Right ventricle myocardium superior (tissue), 1 donor: ENCODE measurements at places on chromosomes 4 and X.

DNA sequence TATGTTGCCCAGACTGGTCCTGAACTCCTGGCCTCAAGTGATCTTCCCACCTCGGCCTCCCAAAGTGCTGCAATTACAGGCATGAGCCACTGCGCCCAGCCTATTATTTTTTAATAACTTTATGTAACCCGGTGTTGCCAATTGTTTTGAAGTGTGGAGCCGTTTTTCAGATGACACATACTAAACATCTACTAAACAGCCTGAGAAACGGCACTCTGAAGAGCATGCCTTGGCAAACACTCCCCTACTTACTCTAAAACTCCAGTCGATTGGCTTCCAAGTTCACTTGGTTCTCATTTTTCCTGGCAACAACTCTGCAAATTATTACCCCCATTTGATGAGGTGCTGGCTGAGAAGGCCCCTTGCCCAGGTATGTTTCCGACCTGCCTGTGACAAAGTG is 131.1 kb downstream of the GPR143 start:
- DNase-seq, result no peak

- no peak for DNase-seq
Observed at GRCh38 chr4:4332529-4332928, 42.5 kb downstream of the ZBTB49 start.

DNA sequence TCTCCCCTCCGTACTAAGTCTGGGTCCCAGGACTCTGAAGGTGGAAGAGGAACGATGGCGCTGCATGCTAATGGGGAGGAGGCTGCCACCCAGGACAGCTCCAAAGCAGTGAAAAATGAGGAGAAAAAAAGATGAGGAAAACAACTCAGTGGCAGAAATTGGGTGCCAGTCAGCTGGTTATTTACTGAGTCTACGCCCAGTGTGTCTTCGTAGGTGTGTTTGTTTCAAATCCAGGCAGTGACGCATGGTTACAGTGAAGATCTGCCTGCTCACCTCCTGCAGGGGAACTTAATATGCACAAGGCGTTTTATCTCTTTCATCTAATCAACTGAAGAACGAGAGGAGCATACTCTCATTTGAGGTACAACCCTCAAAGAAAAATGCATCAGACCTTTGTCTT is 70.9 kb upstream of the FBXW7 start:
- DNase-seq, result no peak

GRCh38 chr4:88211473-88212252 is 53.2 kb upstream of the ABCG2 start:
- no peak for DNase-seq

DNA sequence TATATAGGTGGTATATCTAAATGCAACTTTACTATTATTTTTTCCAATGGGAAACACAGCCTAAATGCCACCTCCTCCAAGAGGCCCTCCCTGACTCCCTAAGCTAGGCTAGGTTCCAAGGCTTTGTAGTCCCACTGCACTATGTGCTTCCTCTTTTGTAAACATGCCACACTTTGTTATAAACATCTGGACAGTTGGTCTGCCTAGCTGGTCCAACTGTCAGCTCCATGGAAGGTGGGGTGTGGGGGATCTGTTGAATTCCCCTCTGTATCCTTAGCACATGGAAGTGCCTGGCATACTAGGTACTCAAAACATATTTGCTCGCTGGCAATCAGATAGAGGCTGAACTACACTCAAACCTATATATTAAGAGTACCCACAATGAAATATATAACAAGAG is 63.4 kb downstream of the SLC9A7 start:
- no peak for DNase-seq

- DNase-seq, result no peak
Observed at GRCh38 chr4:141350122-141350905, 129.6 kb downstream of the ZNF330 start.

DNA sequence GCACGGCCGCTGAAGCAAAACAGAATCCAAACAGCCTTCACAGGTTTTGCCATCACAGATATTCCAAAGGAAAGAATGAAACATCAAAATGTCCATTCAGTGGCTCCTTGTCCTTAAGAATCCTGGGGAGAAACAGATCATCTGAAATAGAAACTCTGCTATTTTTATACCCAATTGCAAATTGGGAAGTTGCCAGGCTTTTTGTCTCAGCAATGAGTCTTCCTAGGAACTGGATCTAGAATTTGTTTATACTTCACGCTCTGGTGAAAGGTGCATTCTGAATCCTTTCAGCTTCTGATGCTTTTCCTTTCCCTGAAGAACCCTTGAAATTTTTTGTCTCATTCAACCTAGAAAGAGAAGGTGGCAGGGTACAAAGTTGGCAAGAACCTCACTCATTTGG is 218.9 kb downstream of the FBXW7 start:
- DNase-seq, result no peak

DNA sequence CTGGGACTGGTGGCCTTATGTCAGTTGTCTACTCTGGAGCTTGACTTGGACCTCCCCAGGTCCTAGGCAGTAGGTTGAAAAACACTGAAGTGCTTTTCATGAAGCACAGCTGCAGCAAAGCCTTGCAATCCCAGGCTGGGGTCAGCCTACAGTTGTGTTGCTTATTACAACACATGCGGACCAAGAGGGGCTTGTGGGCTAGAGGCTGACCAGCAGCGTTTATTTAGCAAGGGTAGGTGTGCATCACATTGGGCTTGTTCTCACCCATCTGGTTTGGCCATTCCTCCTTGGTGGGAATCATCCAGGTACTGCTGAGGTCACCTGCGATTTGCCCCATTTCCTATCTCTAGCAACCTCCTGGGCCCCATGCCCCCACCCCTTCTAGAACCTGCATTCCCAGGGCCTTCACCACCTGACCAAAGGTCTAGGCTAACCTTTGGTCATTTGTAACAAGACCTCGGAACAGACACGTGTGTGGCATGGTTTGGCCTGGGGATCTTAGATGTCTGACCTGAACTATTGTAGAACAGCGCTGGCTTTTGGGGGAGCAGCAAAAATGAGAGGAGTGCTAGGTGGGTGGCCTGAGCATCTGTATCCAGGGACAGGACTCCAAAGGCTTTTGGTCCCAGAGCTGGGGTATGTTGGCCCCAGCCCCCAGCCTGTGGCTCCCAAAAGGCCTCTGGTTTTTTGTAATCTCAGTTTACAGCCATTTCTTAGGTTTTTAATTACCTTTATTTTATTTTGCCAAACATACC is 3.0 kb downstream of the RPL10 start:
- no peak for DNase-seq
